Right forelimb (tissue), 1 donor: ENCODE measurements at places on chromosomes 5 and 9.

DNA sequence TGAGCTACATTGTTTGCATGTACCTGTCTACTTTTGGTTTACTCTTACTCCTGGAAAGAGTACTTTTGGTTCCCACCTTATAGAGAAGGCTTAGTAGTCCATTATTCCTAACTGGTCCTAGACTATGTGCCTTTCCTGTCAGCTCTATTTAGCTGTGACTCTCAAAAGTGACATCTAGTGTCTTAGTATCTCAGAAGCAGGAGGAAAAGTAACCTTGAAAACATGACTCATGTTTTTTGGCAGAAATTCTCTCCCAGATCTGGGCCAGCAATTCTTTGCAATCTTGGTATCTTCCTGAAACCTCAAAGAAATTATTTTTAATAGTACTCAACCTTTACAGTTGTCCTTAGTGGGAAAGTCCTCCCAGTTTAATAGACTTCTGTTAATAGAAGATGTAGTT is 691.7 kb upstream of the SEMA6A start:
- DNase-seq: no peak

DNA sequence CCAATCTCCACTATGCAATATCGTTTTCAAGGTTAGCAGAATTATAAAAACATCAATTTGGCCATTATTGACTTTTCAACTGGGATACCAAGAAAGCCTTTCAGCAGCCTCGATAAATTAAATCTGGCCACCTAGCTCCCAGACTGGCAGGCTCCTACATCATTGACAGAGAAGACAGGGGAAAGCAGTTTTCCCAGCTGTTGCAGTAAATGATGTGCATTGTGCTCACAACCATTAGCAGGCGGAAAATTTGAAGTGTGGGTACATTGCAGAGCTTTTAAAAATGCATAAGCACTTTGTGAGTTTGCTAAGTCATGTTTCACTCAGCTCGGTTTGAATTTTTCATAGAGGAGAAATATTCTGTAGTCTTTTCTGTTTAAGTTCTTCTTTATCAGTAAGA is 297.9 kb downstream of the KCTD16 start:
- DNase-seq: no peak

DNA sequence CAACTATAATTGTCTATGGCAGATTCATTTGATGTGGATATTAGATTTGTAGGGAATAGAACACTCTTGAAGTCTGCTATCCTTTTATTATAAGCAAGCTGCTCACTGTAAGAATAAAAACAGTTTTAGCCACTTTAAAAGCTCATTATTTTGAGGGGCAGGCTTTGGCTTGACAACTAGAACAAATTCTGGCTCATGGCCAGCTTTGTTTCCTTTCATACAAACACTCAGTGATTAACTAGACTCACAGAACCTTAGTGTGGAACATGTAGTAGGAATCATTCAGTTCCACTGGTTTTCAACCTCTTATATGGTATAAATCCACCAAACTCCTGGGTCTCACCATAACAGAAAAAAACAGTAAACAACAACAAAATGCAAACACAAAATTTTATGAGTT is 27.4 kb upstream of the CEP120 start:
- DNase-seq: no peak

DNA sequence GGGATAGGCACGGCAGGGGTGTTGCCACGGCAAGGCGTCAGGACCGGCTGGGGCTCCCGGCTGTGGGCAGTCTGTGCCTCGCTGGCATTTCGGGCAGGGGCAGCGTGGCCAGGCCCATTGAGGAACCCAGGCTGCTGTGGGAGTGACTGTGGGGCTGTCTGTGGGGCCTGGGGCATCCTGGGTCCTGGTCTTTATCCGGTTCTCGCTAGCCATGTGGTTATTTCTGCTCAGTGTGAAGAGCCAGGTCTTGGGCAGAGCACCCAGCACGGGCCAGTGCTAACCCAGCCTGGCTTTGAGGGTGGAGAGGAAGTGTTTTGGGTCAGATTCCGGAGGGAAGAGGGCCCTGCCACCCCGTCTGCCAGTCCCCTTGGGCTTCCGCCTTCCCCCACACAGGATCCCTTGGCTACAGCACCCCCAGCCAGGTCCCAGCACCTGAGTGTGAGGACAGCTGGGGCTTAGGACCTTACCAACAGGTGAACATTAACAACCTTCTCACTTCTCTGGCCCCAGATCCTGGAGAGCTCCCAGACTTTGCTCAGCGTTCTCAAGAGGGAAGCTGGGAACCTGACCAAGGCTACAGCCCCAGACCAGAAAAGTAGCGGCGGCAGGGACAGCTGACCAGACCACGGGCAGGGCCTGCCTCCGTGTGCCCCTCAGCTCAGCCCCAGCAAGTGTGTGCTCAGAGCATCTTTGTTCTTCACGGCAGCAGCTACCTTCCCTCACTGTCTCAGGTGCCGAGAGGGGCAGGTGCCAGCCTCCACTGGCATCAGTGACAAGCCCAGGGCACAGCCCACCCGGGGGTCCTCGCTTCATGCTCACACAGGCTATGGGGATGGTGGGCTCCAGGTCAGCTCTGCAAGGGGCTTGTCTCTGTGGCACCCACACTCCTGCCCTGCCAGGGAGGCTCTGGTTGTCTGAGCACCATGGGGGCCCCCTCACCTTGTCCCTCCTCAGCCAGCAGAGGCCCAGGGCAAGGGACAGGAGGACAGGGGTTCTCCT is 1.1 kb downstream of the SSNA1 start:
- DNase-seq: no peak

DNA sequence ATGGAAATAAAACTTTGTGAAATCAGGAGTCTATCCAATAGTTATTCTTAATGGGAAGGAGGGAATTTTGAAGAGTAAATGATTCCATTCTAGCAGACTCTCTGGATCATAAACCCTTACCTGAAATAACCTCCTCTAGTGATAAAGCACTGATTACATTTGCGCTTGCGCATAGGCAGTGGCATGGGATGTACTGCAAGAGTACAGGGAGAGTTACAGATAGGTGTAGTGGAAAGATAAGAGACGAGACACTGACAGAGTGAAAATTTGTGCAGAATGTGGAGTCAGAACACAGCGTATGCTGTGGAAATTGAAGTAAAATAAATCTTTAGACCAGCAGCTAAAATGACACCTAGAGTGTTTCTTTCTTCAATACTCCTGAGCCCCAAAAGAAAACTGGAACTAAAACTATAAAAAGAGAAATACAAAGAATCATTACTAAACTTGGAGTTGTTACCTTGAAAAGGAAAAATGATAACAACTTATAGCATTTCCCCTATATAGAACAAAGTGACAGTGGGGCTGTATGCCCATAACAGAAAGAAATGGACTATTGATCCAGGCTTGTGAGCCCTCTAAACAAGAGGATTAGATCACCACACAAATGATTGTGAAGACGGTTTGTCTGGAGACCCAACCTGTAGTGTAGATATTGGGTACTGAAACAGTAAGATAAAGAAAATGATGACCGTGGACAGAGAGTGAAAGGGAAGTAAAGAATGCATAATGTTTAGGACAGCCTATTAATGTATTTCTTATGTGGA is 1471.2 kb upstream of the NUDT12 start:
- no peak for DNase-seq
